ENCODE measurements at places on chromosomes 2 and 18.

DNA sequence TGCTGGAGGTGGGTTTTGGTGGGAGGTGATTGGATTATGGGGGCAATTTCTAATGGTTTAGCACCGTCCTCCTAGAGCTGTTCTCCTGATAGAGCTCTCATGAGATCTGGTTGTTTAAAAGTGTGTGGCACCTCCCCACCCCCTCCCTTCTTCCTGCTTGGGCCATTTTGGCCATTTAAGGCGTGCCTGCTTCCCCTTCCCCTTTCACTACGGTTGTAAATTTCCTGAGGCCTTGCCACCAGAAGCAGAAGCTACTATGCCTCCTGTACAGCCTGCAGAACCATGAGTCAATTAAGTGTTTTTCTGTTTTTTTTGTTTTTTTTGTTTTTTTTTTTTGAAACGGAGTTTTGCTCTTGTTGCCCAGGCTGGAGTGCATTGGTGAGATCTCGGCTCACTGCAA lies 335.7 kb upstream of the HS6ST1 start:
- DNase-seq = no peak
- no peaks in the 10 kb centered on the region for H3K4me1 ChIP-seq
- no peak overlapping the region for H3K4me3 ChIP-seq
- no peaks in the 10 kb centered on the region for H3K27me3 ChIP-seq

DNA sequence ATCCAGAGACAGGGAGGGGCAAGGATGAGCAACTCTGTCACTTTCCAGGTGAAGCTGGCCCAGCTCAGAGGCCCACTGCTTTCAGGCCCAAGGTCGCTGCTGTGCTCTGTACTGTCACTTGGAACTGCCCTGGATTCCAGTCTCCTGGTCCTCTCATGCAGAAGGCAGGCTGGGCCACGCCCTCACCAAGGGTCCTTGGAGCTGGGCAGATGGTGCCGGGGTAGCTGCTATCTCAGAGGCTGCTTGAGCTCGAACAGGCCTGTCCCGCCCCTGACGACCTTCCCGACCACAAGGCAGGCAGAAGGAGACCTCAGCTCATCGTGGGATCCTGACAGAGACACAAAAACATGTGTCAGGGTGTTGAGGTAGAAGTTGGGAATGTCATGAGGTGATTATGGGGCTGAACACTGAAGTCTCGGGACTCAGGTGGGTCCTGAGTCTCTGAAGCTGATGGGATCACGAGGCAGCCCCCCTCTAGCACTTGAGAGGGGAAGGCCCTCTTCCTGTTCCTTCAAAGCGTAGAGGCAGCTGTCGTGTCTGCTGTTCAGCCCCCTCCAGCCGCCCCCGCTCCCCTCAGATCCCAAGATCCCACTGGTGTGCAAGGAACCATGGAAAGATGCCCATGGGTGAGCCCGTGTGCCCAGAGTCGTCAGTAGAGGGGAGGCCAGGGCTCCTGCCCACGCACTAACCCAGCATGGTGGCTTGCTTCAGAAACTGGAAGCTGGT lies 78.3 kb downstream of the POLR1A start:
- H3K27ac ChIP-seq = no peak overlapping the region
- no peak for DNase-seq
- no peak overlapping the region for H3K4me3 ChIP-seq
- H3K4me1 ChIP-seq = no peaks in the 10 kb centered on the region

DNA sequence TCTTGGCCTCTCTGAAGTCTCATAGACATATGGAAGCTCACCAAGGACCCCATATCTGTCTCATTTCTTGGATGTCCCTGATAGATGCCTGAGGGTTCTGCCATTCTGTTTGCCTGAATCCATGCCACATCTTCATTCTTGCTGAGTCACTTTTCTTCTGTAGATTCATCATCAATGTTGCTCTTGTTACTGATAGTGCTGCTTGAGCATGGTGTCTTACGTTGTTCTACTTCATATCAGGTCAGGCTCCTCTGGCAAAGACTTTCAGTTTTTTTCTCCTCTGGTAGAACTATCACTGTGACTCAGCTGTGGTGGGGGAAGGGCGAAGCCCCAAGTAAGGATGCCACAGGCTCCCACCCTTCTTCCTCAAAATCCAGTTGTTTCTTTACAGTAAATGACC lies 885.2 kb downstream of the DCDC2C start:
- H3K4me1 ChIP-seq = no peaks in the 10 kb centered on the region
- H3K36me3 ChIP-seq = no peaks in the 10 kb centered on the region
- DNase-seq = no peak
- no peak overlapping the region for H3K27ac ChIP-seq
- H3K4me3 ChIP-seq = no peak overlapping the region

DNA sequence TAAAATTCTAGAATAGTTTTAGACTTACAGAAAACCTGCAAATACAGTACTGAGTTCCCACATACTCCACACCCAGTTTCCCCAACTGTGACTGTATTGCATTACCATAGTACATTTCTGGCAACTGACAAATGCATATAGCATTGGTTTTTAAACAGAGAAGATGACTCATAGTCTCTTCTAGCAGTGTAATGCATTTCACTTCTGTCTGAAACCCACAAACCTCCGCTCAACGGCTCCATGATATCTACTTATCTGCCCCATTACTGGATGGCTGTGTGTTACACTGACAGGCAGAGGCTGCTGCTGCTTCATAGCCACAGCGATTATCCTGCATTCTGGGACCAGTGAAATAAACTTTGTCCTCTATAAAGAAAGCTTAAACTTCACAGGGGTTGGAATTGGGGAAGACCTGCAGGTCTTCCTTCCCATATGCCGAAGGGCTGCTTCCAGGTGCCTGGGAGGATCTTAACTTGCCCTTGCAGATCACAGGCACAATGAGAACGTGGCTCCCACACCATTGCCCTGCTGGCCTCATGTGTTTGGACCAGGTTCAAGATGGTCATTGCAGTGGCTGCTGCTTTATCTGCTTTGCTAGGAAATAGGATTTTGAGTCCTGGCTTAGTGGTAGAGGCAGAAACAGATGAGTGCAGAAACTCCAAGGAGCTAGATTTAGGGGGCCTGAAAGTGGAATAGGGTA lies 742.6 kb upstream of the HS6ST1 start:
- H3K27ac ChIP-seq = no peak overlapping the region
- no peaks in the 10 kb centered on the region for H3K36me3 ChIP-seq
- no peaks in the 10 kb centered on the region for H3K27me3 ChIP-seq
- peaks cover 12% of the 10 kb centered on the region for H3K4me1 ChIP-seq

DNA sequence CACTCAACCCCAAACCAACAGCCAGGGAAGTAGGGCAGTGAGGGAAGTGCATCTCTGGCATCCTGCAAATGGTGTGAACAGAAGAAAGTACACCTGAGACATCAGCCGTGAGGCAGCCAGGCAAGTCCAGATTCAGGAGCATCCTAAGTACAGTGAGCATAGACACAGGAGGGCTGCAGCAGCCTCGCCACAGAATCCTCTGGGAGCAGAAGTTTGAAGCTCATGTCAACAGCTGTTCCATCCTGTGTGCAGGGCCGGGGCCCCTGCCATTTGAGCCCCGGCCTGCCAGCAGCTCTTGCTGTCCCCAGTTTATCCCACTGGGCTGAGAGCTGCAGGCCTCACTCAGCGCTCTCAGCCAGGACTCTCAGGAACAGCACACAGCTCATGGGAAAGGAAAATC lies 14.5 kb downstream of the LOXHD1 start:
- no peak for DNase-seq
- H3K36me3 ChIP-seq = no peaks in the 10 kb centered on the region
- no peak overlapping the region for H3K4me3 ChIP-seq
- no peaks in the 10 kb centered on the region for H3K27me3 ChIP-seq
- no peak overlapping the region for H3K27ac ChIP-seq
